Thyroid gland (tissue), 4 donors: ENCODE measurements at places on chromosomes 13 and 19. TPM values are rescaled to one million over a fixed set of nuclear protein-coding genes. Genes with fewer than 3 reads are reported as not detected.

B3GNT8 gene
- 2.4 TPM for total RNA-seq

ZBTB32 gene
- total RNA-seq: not detected

SBSN gene
- total RNA-seq: not detected

LRRC63 gene
- total RNA-seq: not detected

FAM216B gene
- not detected for total RNA-seq

MIA gene
- total RNA-seq: not detected

GRCh38 chr19:41064974-41065569, 23.2 kb upstream of the CYP2A13 start:
- no peaks in the 10 kb centered on the region for H3K27me3 ChIP-seq
- no peak overlapping the region for H3K27ac ChIP-seq
- no peaks in the 10 kb centered on the region for H3K36me3 ChIP-seq
- H3K4me1 ChIP-seq: no peaks in the 10 kb centered on the region

GRCh38 chr13:78589206-78589605, 14.1 kb downstream of the POU4F1 start:
- H3K36me3 ChIP-seq: no peaks in the 10 kb centered on the region
- H3K4me3 ChIP-seq: no peak overlapping the region
- DNase-seq: no peak
- H3K27me3 ChIP-seq: peaks cover 27% of the 10 kb centered on the region

GRCh38 chr13:75197803-75198202, 284.2 kb downstream of the TBC1D4 start:
- no peak overlapping the region for H3K27ac ChIP-seq
- H3K4me1 ChIP-seq: no peaks in the 10 kb centered on the region
- H3K27me3 ChIP-seq: no peaks in the 10 kb centered on the region
- no peak overlapping the region for H3K4me3 ChIP-seq
- H3K36me3 ChIP-seq: no peaks in the 10 kb centered on the region
- DNase-seq: no peak

DNA sequence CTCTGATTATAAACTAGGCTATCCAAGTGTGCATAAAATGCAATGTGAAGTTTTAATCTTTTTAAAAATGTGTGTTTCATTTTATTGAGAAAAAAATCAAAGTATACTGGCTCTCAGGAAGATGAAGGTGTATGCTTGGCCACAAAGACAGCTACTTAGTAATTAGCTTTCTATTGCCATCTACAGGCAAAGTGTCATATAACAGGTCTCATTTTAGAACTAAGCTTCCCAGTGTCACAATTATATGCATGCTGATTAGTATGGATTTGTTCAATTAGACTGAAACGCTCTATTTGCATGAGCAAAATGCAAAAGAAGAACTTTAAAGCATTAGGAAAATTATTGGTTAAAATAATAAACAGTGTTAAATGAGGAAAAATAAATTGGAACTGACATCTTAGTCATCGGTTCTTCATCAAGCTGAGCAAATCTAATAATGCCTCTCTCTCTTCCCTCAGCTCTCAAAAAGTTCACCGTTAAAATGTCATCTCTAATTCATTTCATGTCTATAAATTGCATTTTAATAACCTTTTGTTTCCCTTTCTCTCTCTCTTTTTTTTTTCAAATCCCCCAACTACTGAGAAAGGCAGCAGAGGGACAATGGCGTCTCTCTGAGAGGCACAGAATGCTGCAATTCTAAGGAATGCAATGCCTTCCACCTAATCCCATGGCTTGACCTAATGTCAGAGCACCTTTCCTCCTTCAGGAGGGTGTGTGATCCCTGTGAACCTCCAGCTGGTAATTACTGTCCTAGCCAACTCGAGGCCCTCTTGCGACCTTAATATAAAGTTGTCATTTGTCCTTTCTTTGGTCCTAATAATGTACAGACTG, 313.1 kb upstream of the MAB21L1 start:
- H3K27ac ChIP-seq: no peak overlapping the region
- no peaks in the 10 kb centered on the region for H3K36me3 ChIP-seq
- DNase-seq: no peak
- H3K4me3 ChIP-seq: no peak overlapping the region
- H3K27me3 ChIP-seq: no peaks in the 10 kb centered on the region
- no peaks in the 10 kb centered on the region for H3K4me1 ChIP-seq

- H3K27ac ChIP-seq: no peak overlapping the region
- peaks cover 4% of the 10 kb centered on the region for H3K4me1 ChIP-seq
- DNase-seq: no peak
- peaks cover 35% of the 10 kb centered on the region for H3K27me3 ChIP-seq
- no peak overlapping the region for H3K4me3 ChIP-seq
- no peaks in the 10 kb centered on the region for H3K36me3 ChIP-seq
Observed at GRCh38 chr19:47446534-47447469, 24.9 kb downstream of the SLC8A2 start.

GRCh38 chr13:40540328-40541044, 126.0 kb downstream of the FOXO1 start:
- no peak for DNase-seq
- H3K36me3 ChIP-seq: no peaks in the 10 kb centered on the region
- no peak overlapping the region for H3K4me3 ChIP-seq
- no peaks in the 10 kb centered on the region for H3K27me3 ChIP-seq
- peaks cover 3% of the 10 kb centered on the region for H3K4me1 ChIP-seq
- H3K27ac ChIP-seq: peak overlapping the region; percentile 34

DNA sequence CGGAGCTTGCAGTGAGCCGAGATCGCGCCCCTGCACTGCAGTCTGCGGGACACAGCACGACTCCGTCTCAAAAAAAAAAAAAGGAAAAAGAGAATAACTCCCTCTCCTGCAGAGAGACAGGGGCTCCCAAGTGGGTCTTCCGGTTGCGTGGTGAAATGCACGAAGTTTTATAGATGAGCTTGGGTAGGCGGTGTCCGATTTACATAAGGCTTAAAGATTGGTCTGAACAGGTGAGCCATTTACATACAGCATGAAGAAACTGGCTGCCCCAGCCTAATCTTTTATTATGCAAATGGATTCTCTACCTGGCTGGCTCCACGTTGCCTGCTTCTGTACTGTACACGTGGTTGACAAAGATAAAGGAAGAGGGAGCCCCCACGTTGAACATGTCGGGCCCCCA, 19.5 kb downstream of the ADGRE2 start:
- no peaks in the 10 kb centered on the region for H3K36me3 ChIP-seq
- no peaks in the 10 kb centered on the region for H3K27me3 ChIP-seq
- DNase-seq: no peak
- no peak overlapping the region for H3K4me3 ChIP-seq
- H3K27ac ChIP-seq: no peak overlapping the region
- H3K4me1 ChIP-seq: no peaks in the 10 kb centered on the region

- no peaks in the 10 kb centered on the region for H3K4me1 ChIP-seq
- no peaks in the 10 kb centered on the region for H3K27me3 ChIP-seq
- H3K4me3 ChIP-seq: no peak overlapping the region
- no peaks in the 10 kb centered on the region for H3K36me3 ChIP-seq
- H3K27ac ChIP-seq: no peak overlapping the region
Observed at GRCh38 chr13:67273001-67273400, 42.9 kb upstream of the PCDH9 start.

DNA sequence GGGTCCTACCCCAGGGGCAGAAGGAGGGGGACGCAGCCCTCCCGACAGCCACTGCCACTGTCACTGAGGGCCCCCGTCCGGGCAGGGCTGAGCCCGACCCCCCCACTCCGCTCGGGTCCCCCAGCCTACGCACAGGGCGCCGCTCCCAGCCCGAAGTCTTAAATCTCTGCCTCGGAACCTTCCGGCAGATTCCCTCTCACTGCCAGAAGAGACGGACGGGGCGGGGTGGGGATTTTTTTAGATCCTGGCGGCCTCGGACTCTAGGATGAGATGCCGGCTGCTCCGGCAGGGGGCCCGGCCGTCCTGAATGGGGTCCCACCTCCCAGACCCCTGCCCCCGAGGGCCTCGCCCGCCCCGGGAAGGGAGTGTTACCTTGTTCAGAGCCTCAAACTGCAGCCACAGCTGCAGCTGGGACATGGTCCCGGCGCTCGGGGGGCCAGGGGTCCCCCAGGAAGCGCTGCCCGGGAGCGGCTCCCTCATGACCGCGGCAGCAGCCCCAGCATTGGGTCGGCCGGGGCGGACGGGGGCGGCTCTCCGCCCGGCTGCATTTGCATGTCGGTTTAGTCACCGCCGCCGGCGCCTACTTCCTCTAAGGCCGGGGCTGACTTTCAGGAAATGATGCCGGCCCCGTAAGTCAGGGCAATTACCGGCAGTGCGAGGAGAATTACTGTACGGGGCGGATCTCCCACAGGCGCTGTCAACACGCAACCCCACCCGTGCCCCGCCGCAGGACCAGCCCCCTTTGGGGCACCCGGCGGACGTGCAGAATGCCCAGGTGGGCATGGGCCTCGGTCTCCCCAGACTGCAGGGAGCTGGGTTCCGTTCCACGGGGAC, 28.1 kb downstream of the GPX4 start:
- DNase-seq: peak; percentile 58
- peak overlapping the region; percentile 13 for H3K4me3 ChIP-seq

DNA sequence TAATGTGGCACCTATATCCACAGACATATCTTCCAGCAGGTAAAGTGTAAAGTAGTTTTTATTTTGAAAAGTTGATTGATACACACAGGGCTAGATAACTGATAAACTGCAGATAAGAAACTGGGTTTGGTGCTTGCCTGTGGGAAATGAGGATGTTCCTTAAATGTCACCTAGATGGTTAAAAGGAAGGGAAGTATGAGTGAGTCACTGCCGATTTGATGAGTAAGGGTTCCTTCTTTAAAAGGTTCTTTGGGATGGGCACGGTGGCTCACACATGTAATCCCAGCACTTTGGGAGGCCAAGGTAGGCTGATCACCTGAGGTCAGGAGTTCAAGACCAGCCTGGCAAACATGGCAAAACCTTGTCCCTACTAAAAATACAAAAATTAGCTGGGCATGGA, 73.8 kb upstream of the FRY start:
- H3K27me3 ChIP-seq: no peaks in the 10 kb centered on the region
- H3K4me1 ChIP-seq: no peaks in the 10 kb centered on the region
- DNase-seq: no peak
- H3K36me3 ChIP-seq: no peaks in the 10 kb centered on the region
- no peak overlapping the region for H3K4me3 ChIP-seq

- no peaks in the 10 kb centered on the region for H3K36me3 ChIP-seq
- H3K4me1 ChIP-seq: peaks cover 5% of the 10 kb centered on the region
- no peaks in the 10 kb centered on the region for H3K27me3 ChIP-seq
- no peak overlapping the region for H3K4me3 ChIP-seq
- no peak overlapping the region for H3K27ac ChIP-seq
- DNase-seq: no peak
Observed at GRCh38 chr13:66353664-66354063, 876.5 kb downstream of the PCDH9 start.
